ENCODE measurements at places on chromosomes 1 and 21.

GRCh38 chr1:41716188-41717130 lies 202.3 kb downstream of the HIVEP3 start:
- no peak for DNase-seq

DNA sequence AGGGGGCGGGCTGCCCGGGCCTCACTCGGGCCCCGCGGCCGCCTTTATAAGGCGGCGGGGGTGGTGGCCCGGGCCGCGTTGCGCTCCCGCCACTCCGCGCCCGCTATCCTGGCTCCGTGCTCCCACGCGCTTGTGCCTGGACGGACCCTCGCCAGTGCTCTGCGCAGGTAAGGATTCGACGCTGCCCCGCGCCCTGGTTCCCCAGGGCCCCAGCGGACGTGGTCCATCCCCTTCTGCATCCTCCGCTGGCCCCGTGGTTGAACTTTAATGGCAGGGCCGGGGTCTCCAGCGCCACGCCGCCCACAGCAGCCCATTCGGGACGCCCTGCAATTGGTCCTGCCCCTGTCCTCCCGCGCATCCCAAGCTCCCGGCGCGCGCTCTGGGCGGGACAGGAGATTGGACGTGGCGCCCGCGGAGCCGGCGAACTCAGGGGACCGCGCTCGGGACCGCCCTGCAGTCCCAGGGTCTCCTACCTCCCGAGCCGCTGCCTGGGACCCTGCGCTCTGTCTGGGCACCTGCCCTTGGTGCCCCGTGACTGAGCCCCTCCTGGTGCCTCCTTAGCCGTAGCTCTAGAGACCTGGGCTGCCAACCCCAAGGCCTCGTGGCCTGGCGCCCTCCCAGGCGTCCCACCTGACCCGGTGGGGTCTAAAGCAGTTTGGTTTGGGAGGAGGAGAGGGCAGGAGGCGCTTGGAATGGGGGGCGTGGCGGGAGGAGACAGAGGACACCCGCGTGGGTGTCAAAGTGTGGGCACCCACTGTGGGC lies at the start of gene ALPL:
TSS of gene ALPL (plus strand) at position 73 of the 762 bp plus-strand sequence. CDS start 44,659 bp downstream, outside the sequence.
- DNase-seq: no peak

- no peak for DNase-seq
Observed at GRCh38 chr1:35315649-35316048, 47.1 kb downstream of the ZMYM4 start.

DNA sequence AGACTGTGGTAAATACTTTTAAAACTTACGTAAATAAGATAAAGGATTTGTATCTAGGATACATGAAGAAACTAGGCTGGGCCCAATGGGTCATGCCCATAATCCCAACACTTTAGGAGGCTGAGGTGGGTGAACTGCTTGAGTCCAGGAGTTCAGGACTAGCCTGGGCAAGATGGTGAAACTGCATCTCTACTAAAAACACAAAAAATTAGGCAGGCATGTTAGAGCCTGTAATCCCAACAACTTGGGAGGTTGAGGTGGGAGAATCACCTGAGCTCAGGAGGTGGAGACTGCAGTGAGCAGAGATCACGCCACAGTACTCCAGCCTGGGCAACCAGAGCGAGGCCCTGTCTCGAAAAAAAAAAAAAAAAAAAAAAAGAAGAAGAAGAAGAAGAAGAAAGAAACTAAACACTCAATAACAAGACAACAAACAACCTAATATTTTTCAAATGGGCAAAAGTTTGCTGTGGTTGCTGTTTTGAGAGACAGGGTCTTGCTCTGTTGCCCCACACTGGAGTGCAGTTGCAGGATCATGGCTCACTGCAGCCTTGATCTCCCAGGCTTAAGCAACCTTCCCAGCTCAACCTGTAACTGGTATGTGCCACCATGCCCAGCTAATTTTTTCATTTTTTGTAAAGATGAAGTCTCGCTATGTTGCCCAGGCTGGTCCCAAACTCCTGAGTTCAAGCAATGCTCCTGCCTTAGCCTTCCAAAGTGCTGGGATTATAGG lies 78.3 kb downstream of the EIF4G3 start:
- DNase-seq: no peak

- no peak for DNase-seq
Observed at GRCh38 chr1:220327106-220327505, 54.9 kb upstream of the RAB3GAP2 start.

- DNase-seq: no peak
Observed at GRCh38 chr1:10714337-10715114, 81.9 kb downstream of the CASZ1 start.

GRCh38 chr1:114117654-114118053 lies 36.0 kb downstream of the SYT6 start:
- DNase-seq: no peak

DNA sequence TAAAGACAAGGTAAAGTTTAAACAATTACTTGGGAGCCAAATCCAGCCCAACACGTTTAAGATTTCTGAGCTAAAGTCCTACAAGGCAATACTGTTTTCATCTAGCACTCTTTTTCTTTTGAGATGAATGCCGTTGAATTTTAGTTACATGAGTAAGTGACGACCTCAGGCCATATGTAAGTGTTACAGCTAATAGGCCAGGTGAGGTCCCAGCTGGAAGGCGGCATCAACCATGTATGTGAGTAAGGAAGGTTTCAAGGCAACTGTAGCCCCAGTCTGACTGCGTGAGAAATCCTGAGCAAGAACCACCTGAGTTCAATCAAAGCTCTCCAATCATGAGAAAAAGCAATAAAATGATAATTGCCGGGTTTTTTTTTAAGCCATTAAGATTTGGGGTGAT lies 41.5 kb upstream of the EGLN1 start:
- no peak for DNase-seq

DNA sequence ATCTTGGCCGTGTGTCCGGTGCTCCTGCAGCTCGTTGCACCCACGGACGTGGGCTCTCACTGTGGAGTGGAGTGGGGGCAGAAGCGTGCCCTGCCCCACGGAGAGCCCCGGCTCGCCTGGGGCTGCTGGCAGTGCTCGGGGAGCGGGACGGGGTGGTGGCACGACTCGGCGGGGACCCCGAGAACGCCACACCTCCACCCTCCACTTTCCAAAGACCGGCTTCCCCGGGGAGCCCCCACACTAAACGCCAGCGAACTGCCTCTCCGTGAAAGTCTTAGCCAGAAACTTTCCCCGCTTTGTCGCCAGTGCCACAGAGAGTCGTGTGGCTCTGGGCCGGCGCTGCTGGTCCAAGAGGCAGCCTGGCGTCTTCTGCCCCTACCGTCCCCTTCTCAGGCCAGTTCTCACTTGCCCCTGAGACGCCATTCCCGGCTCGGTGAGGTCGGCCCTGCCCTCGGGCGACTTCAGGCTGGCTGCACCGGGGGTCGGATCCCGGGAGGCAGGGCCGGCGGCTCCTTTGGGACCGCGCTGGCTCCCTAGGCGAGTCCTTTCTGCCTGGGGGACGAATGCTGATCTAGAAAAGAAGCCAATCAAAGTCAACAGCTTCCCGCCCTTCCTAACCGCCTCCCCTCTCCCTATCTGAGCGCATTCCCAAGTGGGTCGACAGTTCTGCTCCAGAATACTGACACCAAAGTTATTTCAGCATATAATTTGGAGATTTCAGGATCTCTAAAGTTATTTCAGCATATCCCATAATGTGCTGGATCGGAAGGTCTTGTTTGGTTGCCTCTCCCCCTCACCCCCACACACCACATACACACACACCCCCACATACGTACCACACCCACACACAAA lies 2.6 kb upstream of the SAMD13 start:
- peak; percentile 8 for DNase-seq

GRCh38 chr1:84855691-84856630 lies 37.0 kb downstream of the LPAR3 start:
- no peak for DNase-seq

DNA sequence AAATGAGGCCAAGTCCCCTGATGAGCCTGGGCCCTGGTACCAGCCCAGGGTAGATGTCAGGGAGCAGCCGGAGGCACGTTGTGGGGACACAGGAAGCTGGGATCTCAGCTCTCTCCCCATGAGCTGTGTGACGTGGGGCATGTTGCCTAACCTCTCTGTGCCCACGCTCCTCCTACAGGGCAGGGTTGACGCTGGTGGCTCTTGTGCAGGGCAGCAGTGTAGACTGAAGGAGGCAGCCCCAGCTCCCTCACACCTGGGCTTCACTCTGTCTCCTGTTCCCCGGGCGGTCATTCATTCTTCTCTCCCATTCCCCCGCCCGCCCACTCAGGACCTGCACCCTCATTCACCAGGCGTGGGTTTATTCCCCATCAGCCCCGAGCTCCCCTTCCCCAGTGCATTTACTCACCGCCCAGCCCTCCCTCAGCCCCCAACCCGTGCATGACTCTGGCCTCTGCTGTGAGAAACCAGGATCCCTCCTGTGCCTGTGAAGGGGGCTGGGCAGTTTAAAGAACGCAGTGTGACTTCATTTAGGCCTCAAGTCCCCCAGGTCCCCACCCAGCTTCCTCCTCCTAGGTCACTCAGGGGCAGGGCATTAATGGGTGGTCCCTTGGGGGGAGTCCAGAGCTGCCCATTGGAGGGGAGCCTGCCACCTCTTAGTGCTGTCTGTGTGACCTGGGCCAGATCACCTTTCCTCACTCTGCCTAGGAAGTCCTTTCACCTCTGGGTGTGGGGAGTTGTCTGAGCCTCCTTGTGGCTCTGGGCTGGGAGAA lies 285.7 kb downstream of the PTPRU start:
- no peak for DNase-seq

GRCh38 chr1:203450479-203451149 lies 25.0 kb upstream of the PRELP start:
- no peak for DNase-seq

DNA sequence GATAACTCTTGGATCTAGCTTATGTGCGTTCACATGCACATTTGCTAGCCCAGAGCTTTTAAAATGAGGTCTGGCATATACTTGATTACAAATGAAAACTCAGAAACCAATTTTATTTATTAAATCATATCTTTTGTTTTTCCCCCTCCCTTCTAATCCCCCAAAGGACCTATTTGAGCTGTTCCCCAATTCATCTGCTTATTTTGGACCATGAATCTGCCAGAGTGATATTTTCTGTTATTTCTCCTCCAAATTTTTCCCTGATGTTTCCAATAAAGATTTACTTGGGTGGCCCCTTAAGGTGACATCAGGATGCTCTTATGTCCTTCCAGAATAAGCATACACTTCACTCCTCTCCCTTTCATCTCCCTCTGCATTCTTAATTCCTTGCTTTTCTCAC lies 123.4 kb downstream of the SYT2 start:
- no peak for DNase-seq

Data from NCI-H2107 (cell line).